Neural progenitor cell (in vitro differentiated cells): ENCODE measurements at places on chromosomes 7 and 10. TPM values are rescaled to one million over a fixed set of nuclear protein-coding genes. Genes with fewer than 3 reads are reported as not detected.

- DNase-seq, result peak; percentile 7
Observed at GRCh38 chr7:121006711-121007315, 18.3 kb downstream of the CPED1 start.

GRCh38 chr7:103141753-103142404, 7.0 kb downstream of the NAPEPLD start:
- DNase-seq, result no peak

GRCh38 chr10:131093795-131094366, 217.6 kb downstream of the TCERG1L start:
- DNase-seq, result no peak

DNA sequence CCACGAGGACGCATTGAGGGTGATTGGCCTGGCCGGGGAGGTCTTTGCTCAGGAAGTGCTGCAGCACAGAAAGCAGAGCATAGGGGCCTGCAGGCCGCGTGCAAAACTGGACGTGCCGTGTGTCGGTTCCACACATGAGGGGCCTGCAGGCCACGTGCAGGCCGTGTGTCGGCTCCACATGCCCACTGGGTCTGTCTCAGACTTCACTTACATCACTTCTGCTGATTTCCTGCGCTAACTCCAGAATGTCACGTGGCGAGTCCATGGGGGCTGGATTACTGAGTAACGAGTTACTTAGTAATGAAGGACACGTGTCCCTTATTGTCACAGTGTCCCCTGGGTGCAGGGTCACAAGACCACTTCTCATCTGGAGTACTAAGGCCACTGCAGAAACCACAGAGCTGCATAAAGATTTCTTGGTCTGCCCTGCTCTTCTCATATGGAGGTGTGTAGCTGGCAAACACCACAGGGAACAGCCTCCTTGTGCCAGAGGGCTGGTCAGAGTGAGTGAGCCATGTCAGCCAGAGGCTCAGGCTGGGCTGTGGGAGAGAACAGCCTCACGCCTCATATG, 60.8 kb downstream of the GDI2 start:
- peak; percentile 36 for DNase-seq

DNA sequence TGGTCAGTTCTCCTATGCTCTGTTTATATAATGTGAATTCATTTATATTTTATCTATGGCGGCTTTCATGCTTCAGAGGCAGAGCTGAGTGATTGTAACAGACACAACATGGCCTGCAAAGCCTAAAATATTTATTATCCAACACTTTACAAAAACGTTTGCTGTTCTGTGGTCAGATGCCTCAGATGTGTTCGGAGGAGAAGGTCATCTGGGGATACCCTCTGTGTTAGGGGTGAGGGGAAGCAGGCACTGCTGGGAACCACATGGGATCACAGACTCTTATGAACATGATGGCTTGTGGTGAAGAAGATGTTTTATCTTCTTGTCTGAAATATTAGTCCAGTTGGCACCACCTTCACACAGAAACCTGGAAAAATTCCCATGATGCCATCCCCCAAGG, 203.4 kb downstream of the PHTF2 start:
- DNase-seq, result no peak

- no peak for DNase-seq
Observed at GRCh38 chr7:17362439-17363105, 64.1 kb downstream of the AHR start.

GRCh38 chr10:131561897-131562296, 250.4 kb upstream of the TCERG1L start:
- DNase-seq, result no peak

DNA sequence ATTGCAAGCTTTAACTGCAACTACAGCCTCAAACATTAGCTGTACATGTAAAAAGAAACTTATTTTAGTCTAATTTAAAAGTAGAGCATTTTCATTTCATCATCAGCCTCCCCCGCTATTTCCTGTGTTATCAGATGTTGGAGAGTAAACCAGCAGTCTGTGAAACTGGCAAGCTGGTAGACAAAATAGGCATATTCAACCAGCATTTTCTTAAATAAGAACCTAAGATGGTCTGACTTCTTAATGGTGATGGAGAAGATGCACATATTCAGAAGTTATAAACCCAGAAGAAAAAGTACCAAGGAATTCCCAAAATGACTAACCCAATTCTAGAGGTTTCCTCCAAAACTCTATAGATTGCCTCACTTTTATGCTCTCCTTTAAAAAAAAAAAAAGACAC, 24.9 kb downstream of the PIK3AP1 start:
- DNase-seq, result no peak

DNA sequence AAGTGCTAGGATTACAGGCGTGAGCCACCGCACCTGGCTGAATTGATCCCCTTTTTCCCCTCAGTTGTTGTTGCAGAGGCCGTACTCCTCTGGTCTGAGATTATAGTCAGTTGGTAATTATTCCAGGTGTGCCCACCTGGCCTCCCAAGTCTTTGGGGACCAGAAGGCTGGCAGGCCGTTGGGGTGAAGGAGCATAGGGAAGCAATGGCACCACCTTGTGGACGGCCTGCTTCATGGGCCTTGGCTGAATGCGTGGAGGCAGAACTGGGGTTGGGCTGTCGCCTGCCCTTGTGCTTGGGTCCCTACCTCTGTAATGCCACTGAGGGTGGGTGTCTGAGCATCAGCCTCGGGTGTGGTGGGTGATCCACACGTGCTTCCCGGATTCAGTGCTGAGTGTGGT, 125.7 kb downstream of the RGS10 start:
- peak; percentile 79 for DNase-seq

DNA sequence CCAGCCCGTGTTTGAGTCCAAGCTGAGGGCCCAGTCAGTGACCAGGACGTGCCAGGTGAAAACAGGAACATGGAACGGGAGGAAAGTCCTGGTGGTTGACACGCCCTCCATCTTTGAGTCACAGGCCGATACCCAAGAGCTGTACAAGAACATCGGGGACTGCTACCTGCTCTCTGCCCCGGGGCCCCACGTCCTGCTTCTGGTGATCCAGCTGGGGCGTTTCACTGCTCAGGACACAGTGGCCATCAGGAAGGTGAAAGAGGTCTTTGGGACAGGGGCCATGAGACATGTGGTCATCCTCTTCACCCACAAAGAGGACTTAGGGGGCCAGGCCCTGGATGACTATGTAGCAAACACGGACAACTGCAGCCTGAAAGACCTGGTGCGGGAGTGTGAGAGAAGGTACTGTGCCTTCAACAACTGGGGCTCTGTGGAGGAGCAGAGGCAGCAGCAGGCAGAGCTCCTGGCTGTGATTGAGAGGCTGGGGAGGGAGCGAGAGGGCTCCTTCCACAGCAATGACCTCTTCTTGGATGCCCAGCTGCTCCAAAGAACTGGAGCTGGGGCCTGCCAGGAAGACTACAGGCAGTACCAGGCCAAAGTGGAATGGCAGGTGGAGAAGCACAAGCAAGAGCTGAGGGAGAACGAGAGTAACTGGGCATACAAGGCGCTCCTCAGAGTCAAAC, 5.2 kb downstream of the GIMAP5 start:
- no peak for DNase-seq

DNA sequence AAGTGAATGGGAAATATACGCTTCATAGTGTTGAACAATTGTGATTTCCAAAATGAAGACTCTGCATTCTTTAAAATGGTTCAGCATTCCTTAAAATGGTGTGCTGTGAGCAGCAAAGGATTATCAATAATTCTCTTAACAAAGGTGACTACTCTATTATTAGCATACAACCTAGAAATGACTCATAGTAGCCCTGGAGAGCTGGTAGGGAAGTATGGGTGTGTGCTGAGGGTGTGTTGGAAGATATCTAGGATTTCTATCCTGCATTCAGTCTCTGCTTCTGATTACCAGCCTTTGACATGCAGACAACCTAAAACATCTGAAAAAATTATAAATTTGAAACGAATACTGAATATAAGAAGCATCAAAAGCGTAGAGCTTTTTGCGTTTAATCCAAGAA, 72.5 kb downstream of the SEMA3D start:
- DNase-seq, result no peak

- no peak for DNase-seq
Observed at GRCh38 chr10:91838199-91838598, 40.0 kb downstream of the TNKS2 start.

GRCh38 chr7:113764401-113765035, 154.3 kb downstream of the PPP1R3A start:
- no peak for DNase-seq

DNA sequence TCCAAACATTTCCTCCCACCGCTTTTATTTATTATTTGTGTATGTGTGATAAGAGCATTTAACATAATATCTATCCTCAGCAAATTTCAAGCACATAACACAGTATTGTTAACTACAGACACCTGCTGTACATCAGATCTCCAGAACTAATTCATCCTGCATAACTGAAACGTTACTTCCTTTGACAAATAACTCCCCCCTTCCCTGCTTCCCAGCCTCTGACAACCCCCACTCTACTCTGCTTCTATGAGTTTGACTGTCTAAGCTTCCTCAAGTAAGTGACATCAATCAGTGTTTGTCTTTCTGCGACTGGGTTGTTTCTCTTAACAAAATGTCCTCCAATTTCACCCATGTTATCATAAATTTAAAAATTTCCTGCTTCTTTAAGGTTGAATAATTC, 22.1 kb downstream of the C10orf71 start:
- no peak for DNase-seq

- DNase-seq, result peak; percentile 64
Observed at GRCh38 chr7:1758028-1758858, 88.2 kb downstream of the ELFN1 start.

DNA sequence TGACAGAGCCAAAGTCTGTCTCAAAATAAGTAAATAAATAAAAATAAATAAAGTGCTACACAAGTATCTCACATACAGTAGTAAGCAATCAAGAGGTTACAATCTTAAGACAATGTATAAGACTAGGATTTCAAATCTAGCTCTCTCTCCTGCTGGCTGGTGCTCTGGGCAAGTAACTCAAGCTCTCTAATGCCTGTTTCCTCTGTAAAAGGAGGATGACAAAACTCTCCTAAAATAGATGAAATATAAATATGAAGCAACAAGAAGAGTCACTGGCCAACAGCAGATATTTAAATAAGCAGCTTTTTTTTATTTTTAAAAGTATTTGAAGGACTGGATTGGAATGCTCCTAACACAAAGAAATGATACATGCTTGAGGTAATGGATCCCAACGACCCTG, 7.2 kb downstream of the SFMBT2 start:
- no peak for DNase-seq

GRCh38 chr10:119455609-119456434, 86.7 kb downstream of the RGS10 start:
- DNase-seq, result no peak

GRCh38 chr7:143512488-143513340, 35.0 kb downstream of the TAS2R41 start:
- DNase-seq, result no peak

- no peak for DNase-seq
Observed at GRCh38 chr10:125190414-125190813, 30.1 kb upstream of the CTBP2 start.

- DNase-seq, result no peak
Observed at GRCh38 chr10:14360515-14360914, 29.8 kb upstream of the FRMD4A start.

GRCh38 chr10:24239289-24240040, 30.5 kb downstream of the KIAA1217 start:
- no peak for DNase-seq

Gene AKR1C1
- 2.9 and 3.7 TPM in 2 replicates for total RNA-seq

Gene AGBL3
- total RNA-seq, result 0.58 and 2.1 TPM in 2 replicates

Gene ZNF248
- not detected in 2 replicates for total RNA-seq

Gene TMEM176B
- 0.54 and 1.1 TPM in 2 replicates for total RNA-seq

Gene TMEM184A
- 0.17 and 0.22 TPM in 2 replicates for total RNA-seq

Gene SOSTDC1
- 1.9 TPM in 2 replicates for total RNA-seq

Gene CTAGE4
- total RNA-seq, result 0.43 and 1.1 TPM in 2 replicates

Gene MYL7
- not detected in 2 replicates for total RNA-seq
